CD4-positive, alpha-beta T cell treated with Interleukin-6 at 100 ng/mL for 8 hours (primary cell): ENCODE measurements at places on chromosomes 1 and 21.

- no peak for DNase-seq
Observed at GRCh38 chr1:202249846-202250245, 56.2 kb downstream of the LGR6 start.

GRCh38 chr1:5349526-5349925 is 642.7 kb downstream of the NPHP4 start:
- no peak for DNase-seq

GRCh38 chr1:225504776-225505175 is 76.9 kb upstream of the LBR start:
- DNase-seq, result no peak

GRCh38 chr1:53361541-53361961 is 33.7 kb upstream of the LRP8 start:
- no peak for DNase-seq

DNA sequence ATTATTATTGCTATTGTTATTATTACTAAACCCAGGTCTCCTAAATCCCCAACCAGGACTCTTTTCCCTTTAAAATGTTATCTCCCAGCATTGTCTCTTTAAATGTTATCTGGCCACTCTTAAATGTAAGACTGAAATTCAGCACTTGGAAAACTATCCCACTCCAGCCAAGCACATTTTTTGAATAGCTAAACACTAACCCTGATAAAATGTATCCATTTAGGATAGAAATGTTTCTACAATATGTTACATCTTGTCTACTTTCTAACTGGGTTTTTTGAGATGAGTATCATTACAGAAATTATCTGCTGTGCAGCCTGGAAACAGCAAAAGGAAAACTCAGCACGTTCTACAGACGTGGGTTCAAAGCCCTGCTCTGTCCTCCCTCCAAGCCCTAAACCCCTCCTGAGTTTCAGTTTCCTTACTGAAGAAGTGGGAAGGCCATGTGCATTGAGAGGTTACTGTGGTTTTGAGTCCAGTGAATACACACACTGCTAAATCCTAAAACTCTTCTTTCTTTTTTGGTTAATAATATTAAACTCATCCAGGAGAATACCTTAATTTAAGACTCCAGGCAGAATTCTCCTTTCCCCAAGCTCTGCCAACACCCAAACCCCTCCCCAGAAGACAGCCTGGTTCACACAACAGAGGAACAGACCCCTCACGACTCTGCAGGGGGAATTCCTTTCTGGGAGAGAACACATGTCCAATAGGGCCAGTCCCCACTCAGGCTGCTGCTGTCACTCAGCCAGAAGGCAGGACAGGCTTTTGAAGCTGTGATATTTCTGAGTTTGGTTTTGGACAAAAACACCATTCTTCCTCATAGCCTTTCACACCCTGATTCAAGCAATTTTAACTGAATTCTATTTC is 41.9 kb downstream of the HIVEP3 start:
- DNase-seq, result no peak

DNA sequence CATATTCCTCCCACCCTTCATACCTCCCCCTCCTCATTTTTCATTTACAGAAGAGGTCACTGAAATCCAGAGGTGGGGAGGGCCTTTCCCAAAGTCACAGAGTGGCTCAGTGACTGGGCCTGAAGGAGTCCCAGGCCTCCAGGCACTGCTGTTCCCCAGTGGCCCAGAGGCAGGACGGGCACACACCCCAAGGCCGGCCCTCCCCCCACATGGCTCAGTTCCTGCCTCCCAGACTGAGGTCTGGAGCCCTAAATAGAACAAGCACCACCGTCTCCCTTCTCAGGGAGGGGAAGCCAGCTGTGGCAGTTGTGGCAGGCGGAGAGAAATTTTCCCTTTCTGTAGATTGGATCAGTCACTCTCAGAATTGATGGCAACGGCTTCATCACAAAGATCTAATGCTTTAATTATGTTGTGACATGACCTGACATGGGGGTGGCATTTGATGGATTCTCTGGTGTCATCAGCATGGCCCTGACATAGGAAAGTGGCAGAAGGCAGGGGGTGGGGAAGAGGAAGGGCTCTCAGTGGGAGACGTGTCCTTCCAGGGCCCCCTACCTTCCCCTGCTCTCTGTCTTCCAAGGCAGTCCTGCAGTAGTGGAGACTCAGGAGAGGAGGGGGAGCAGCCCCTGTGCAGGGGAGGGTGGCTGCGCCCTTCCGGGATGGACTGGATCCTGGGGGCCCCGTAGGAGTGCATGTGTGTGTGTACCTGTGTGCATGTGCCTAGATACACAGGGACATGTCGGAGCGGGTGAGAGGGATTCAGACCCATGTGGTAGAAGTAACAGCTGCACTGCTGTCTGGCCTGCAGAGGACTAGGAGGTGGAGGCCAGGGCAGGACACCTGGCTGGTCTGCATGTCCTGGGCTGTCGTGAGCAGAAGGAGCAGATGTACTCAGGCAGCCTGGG is 41.2 kb upstream of the FOXO6 start:
- no peak for DNase-seq

- no peak for DNase-seq
Observed at GRCh38 chr1:101996825-101997465, at the start of gene OLFM3. OLFM3 (minus strand) TSS chr1:101996926.

GRCh38 chr1:59083946-59084865 is 212.7 kb upstream of the FGGY start:
- no peak for DNase-seq

- DNase-seq, result no peak
Observed at GRCh38 chr1:155334962-155335361, 14.3 kb downstream of the RUSC1 start.

DNA sequence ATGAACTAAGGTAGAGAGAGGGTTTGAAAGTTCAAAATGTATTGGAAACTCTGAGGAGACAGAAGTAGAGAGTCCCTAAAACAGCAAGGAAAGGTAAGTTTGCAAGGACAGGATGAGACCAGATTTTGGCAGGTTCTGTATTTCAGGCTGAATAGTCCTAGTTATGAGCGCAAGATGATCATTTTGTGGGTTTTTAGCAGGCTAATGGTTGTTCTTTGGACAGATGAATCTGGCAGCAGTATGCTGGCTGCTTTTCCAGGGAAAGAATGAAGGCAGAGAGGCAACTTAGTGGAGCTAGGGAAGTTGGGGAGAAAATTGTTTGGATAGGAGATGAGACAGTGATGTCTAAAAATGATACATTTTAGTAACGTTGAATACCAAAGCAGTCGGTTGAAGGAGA is 243.5 kb upstream of the NRIP1 start:
- no peak for DNase-seq

GRCh38 chr1:60461925-60462595 is 388.5 kb upstream of the C1orf87 start:
- DNase-seq, result no peak

- peak; percentile 52 for DNase-seq
Observed at GRCh38 chr1:234605983-234606783, 3.8 kb downstream of the IRF2BP2 start.

DNA sequence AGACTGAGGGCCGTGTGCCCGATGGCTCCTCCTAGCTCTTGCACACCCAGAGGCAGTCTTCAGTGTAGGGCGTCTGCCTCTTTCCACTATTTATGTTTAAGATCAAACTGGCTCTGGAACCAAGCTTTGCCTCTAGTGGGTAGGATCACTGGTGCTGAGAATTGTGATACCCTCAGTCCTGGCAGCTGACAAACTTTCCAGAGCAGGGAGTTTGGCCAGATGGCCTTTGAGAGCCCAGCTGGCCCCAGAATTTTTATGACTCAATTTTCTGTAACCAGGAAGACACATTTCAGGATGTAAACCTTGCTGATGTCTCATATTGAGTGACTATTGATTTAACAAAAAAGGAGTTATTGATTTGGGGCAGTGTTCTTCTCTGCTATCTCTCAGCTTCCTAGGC is 6.7 kb downstream of the COQ8A start:
- no peak for DNase-seq

GRCh38 chr1:163047951-163048659 is 21.1 kb upstream of the RGS4 start:
- no peak for DNase-seq

DNA sequence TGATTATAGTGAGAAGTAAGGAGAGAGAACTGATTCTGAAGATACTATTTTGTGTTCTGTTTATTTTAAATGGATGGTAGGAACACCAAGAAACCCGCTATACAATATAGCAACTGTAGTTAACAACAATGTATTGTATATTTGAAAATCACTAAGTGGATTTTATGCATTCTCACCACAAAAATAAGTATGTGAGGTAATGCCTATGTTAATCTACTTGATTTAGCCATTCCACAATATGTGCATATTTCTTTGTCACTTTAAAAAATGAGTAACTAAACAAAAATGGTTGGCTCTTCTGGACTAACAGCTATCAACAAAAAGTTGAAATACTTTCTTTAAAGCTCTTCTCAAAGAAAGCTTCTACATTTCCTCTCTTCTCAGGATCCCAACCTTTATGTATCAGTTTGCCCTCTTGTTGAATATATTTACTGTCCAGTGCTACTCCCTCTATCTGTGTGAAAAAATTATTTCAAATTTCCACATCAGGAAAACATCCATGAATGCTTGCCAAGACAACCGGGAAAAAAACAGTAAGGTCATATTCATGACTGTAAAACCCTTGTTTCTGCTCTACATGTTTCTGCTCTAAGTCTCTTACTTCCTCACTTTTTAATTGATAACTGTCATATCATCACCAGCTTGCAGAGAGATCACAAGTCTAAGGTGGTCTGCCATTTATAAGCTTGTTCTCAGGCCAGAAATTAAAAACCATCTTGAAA is 27.0 kb downstream of the CLCA4 start:
- DNase-seq, result no peak

DNA sequence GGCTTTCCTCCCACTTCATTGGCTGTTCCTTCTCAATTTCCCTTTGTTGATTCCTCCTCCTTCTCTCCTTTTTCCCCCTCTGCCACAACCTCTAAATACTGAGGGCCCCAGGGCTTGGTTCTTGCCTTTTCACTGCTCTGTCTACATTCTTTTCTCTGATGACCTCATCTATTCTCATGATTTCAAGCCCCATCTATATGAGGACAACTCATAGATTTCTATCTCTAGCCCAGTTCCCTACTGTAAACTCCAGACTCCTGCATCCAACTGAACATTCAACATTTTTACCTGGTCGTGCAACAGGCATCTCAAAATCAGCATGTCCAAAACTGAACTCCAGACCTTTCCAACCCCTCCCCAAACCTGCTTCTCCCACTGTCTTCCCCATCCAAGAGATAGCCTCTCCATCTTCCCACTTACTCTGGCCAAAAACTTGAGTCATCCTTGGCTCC is 11.5 kb upstream of the SLC9A1 start:
- no peak for DNase-seq

DNA sequence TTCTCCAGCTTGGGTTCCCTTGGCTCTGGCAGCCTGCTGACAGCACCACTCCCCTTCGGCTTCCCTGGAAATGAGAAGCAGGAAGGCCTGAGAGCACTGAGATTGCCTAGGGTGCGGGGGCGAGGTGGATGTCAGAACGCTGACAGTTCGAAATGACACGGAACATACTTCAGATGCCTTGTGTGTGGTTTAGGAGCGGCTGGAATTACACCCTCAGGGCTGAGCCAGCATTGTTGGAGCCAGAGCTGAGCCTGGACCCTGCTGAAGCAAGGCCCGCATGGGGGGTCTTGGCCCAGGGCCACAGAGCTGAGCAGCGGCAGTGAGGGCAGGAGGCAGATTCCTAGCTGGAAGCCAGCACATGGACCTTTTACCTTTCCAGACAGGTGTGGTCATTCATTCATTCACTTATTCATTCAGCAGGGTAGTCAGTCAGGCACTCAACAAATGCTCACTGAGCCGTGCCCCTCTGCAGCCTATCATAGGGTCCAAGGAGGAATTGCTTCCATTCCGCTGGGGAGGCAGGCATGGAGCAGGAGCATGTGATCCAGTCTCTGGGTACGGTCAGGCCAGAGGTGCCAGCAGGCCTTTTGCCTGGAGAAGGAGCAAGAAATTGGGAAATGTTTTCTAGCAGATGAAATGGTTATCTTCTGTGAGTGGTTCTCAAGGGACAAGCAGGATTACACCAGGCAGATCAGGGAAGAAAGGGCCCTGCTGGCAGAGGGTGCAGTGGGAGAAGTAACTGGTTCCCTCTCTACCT is 6.6 kb upstream of the FOXE3 start:
- no peak for DNase-seq
